ENCODE measurements at places on chromosomes 7 and 10.

DNA sequence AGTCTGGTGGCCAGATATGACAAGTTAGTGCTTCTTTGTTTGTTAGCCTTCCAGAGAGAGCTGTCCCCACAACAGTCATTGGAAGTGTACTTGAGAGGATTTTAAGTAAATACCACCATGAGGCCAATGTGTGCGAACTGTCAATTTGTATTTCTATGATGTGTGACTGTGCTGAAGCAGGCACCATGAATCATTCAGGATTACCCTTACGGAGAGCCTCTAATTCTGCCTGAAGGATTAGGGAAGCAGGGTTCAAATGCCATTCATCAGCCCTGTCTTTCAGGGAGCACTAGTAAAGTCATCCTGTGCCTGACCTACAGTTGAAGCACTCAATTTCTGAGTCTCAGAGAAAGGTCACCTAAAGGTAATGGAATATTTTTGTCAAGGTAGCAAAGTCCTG lies 109.3 kb downstream of the GATA3 start:
- DNase-seq, result no peak

- DNase-seq, result no peak
These were observed 34.9 kb downstream of the DCLRE1C start for GRCh38 chr10:14918964-14919363.

DNA sequence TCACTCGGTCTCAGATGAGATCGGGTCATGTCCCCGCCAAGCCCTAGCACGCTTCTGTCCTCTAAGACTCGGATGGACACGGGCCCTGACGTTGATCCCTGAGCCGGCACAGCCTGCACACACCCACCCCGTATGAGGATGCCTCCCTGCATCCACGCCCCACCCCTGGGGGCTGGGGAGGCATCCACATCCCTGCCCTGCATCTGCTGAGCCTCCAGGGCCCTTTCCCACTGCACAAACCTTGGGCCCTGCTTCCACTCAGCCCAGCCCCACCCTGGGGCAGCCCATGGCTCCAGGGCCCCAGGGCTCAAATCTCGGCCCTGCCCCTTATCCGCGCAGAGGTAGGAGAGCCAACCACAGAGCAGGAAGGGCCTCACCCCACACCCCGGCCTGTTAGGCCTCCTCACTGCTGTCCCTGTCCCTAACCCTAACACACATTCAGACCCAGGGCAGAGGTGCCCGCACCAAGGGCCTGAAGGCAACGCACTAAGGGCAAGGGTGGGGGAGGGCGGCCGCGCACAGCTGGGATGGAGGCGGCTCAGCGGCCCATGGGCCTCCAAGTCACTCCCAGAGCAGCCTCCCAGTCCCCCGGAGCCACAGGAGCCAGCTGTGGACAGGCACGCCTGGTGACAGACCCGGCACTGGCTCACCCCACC lies 9.5 kb upstream of the MICALL2 start:
- DNase-seq, result no peak

GRCh38 chr10:54843085-54843646 lies 42.1 kb upstream of the PCDH15 start:
- DNase-seq, result no peak

- DNase-seq, result no peak
These were observed 114.2 kb downstream of the TES start for GRCh38 chr7:116324582-116324981.

DNA sequence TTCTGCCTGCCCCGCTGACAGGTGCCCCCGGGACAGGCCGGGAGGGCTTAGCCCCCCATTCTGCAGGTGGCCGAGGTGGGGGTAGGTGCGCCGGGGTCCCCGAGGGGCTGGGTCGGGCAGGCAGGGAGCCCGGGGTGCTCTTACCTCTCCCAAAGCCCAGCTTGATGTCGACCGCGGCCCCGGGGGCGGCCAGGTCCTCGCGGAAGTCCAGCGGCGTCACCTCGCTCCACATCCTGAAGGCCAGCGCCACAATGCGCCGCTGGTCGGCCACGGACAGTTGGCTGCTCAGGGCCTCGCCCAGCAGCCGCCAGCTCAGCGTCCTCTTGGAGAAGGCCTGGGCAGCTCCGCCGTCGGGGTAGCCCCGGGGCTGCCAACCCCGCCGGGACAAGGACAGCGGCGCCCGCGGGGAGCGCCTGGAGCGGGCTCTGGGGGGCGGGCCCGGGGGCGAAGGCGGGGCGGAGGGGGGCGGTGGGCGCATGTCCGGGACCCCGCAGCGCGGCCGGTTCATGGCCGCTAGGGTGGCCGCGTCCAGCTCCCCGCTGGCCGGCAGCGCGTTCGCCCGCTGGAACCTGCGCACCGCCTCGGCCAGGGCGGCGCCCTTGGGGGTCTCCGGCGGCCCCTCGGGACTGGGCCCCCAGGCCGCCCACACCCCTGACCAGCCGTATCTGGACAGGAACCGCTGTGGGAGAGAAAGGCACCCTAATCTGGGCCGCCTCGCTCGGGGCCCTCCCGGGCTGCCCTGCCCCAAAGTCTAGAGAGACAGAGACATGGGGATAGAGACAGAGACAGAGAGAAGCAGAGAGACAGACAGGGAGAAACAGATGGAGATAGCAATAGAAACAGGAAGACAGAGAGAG lies 1.7 kb downstream of the MMP21 start:
- no peak for DNase-seq

GRCh38 chr10:71742301-71743088 lies 22.9 kb upstream of the C10orf105 start:
- no peak for DNase-seq

- DNase-seq, result no peak
These were observed 4.4 kb downstream of the UNCX start for GRCh38 chr7:1236831-1237701.

- no peak for DNase-seq
These were observed 1.8 kb upstream of the HOXA11 start for GRCh38 chr7:27186668-27187474.

- DNase-seq, result no peak
These were observed 1.7 kb upstream of the CALN1 start for GRCh38 chr7:72413886-72414285.

- DNase-seq, result no peak
These were observed 50.2 kb downstream of the EEPD1 start for GRCh38 chr7:36203071-36203790.

DNA sequence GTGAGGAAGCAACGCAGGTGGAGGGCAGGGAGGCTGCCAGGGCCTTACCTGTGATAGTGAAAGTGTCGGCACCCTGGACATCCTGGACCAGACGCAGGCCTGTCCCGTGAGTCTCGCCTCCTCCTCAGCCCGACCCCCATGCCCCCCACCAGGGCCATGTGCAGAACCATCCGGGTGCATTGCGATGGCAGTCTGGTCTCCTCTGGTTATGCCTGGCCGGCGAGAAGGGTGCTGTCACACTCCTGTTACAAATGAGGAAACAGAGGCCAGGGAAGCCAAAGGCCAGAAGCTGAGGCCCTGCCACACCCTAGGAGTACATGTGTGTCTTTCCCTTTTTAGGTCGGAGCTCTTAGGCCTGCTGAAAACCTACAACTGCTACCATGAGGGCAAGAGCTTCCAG lies 7.2 kb downstream of the DEPP1 start:
- DNase-seq, result no peak

GRCh38 chr7:105538339-105538738 lies 6.3 kb downstream of the RINT1 start:
- no peak for DNase-seq

DNA sequence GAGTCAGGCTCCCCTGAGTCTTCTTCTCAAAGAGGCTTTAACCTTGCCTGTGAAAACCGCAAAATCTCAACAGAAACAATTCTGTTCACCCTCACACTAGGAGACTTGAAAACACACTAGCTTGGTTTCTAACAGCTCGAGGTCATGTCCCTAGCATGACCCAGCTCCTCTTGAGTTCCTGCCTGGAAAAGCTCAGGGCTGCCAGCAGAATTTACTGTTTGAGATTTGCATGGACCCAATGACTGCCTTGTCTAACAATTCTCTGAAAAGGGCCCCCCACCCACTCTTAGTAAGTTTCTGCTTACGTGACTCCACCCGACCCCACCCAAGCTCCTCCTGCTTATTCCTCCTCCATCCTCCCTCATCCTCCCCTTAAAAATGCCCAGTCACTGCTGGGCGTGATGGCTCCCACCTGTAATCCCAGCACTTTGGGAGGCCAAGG lies 85.1 kb upstream of the KMT2C start:
- DNase-seq, result no peak

DNA sequence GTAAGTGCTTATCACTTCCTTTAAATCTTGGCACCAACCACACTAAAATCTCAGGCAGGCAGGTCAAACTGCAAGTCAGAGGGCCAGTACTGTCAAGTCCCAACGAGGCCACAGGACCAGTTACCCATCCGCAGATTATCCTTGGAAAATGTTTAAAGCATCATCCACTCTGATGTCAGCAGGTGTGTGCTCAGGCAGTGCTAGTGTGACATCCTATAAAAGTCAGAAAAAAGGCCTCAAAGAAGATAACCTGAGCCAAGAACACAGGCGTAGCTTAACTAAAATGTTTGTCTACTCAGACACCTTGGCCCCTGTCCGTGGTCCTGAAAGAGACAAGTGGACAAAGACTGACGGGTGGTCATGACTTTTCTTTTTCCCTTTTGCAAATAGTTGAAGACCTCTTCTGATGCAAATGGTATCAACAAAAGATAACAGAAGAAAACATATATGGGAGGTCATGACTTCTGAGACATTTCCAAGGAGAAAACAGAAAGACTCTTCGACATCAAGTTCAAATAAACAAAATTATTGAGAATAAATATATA lies 309.3 kb downstream of the KCNMA1 start:
- no peak for DNase-seq

- no peak for DNase-seq
These were observed 136.3 kb downstream of the DNAJB6 start for GRCh38 chr7:157473051-157473569.

DNA sequence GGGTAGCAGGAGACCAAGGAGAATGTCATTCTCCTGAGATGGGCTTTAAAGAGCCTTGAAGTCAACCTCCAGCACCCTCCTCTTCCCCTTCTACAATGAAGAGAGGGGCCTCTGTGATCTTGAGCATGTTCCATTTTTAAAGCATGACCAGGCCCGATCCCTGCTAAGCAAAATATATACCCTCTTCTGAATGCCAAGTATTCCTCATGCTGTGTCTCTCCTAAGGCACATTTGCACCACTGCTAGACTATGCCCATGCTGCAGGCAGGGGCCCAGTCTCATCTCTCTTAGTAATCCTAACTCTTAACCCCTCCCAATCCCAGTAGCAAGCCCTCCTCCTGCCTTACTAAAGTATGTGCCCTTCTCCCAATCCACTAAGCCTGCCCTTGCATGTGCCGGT lies 18.4 kb downstream of the SORBS1 start:
- no peak for DNase-seq

DNA sequence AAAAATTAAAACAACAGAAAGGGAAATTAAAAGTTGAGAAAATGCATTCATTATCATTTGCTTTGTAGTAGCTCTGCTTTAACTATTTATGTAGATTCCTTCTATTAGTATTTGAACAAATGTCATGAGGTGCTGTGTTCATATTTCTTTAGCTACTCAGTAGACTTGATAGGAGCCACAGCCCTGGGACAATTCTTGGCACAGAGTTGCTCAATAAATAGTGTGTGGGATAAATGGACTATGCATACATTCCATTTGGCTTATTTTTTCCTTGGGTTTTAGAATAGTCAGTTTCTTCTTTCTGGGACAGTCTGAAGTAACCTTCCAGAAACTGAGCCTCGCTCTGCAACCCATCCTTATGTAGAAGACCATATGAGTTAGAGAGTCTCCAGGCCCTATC lies 13.4 kb downstream of the RPP30 start:
- DNase-seq, result no peak

GRCh38 chr7:112596260-112596659 lies 115.5 kb downstream of the LSMEM1 start:
- DNase-seq, result no peak

GRCh38 chr10:9766762-9767161 lies 1250.9 kb upstream of the CELF2 start:
- DNase-seq, result no peak

DNA sequence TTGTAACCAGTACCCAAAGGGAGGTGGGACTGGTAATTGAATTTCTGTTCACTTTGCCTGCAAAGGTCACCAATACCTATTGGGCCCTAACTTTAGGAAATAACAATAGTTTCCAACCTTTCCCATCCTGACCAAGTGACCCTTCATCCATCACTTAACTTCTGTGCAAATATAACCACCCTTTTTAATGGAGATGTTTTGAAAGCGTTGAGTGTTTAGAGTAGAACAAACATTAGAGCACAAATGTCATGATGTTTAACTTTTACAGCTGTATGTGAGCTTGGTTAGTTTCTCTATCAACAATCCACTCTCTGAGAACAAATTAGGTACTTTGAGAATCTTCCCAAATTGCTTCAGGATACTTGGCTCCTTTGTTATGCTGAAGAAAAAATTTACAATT lies 66.4 kb downstream of the MET start:
- no peak for DNase-seq

DNA sequence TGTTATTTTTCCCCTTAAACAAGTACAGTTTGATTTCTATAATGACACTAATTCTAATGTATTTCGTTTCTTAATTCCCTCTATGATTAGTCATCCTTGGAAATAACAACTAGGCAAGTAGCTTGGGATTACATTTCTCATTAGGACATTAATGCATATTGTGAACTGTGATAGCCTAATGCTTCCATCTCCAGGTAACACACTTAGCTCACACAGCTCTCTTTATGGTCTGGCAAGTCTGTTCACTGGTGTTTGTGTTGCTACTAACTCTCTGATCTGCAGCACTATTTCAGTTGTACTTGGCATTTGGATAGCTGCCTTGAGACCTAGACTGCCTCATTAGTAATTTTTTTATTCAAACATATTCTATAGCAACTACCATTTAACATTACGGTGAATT lies 853.2 kb downstream of the SORCS3 start:
- DNase-seq, result no peak

DNA sequence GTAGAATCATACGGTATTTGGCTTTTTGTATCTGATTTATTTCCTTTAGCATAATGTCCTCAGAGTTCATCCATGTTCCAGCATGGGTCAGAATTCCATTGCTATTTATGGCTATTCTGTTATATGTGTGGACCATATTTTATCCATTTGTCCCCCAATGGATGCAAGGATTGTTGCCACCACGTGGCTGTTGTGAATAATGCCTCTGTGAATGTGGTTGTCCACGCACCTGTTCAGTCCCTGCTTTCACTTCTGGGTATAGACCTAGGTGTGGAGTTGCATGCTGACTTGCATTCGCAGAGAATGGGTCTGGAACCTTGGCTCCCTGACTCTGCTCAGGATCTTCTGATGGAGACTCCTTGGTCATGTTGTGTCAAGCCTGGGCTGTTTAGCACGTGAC lies 199.9 kb downstream of the CAMK1D start:
- DNase-seq, result no peak

GRCh38 chr10:123500110-123500509 lies 166.0 kb upstream of the GPR26 start:
- DNase-seq, result no peak

DNA sequence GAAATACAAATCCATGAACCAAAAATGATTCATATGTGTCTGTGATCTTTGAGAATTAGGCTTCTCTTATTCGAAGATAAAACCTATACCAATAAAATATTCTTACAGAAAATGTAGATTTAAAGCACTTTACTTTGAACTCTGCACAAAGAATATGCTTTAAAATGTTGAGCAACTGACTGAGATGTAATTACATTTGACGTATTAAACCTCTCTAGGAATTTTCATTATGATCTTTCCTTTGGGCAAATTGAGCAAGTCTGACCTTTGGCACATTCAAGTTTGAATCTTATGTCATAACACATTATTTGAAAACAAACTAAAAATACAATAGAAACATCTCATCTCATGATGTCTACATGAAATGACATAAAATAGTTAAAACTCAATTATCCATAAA lies 69.2 kb upstream of the AHR start:
- no peak for DNase-seq

- no peak for DNase-seq
These were observed 95.2 kb upstream of the ODAD2 start for GRCh38 chr10:28094121-28094520.

GRCh38 chr10:34454590-34455261 lies 360.4 kb downstream of the PARD3 start:
- DNase-seq, result no peak
